ENCODE measurements at places on chromosomes 2 and 18. TPM values are rescaled to one million over a fixed set of nuclear protein-coding genes. Genes with fewer than 3 reads are reported as not detected.
A peak's percentile ranks its signal among the peaks of the same experiment; 100 is the strongest.

- H3K4me3 ChIP-seq, result no peak overlapping the region
- peaks cover 44% of the 10 kb centered on the region for H3K36me3 ChIP-seq
Observed at GRCh38 chr2:60899230-60899891, 18.0 kb downstream of the REL start.

GRCh38 chr2:54999182-54999581 is 51.1 kb downstream of the RTN4 start:
- peak overlapping the region; percentile 1 for H3K27ac ChIP-seq
- no peak for DNase-seq
- H3K4me3 ChIP-seq, result peak overlapping the region; percentile 45
- no peaks in the 10 kb centered on the region for H3K27me3 ChIP-seq
- peaks cover 18% of the 10 kb centered on the region for H3K4me1 ChIP-seq

GRCh38 chr2:44894058-44894457 is 47.4 kb upstream of the SIX3 start:
- H3K27me3 ChIP-seq, result no peaks in the 10 kb centered on the region
- no peaks in the 10 kb centered on the region for H3K36me3 ChIP-seq

DNA sequence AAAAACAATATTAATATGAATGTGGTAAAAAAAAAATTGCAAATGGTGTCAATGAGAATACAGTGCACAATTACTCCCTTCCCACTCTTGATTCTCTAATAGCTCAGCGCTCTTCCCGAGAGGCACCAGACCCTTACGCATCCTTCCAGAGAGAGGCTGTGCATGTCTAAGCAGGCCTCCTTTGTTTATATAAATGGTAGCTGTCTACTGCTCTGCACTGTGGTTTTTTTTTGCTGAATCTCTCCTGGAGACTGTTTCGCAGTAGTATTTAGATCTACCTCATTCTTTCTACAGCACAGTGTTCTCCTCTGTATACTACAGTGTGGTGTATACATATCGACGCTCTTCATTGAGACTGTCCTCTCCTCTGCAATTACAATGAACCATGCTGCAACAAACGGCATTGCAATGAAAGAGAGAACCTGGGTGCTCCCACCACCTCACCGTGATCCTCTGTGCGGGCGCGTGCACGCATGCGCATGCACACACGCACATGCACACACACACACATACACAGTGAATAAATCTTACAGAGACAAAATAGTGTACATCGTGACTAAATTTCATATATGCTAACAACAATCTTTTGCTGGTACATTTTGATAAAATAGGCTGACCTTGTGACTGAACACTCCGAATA is 19.4 kb downstream of the SEPTIN10 start:
- H3K36me3 ChIP-seq, result no peaks in the 10 kb centered on the region
- DNase-seq, result no peak
- H3K27me3 ChIP-seq, result no peaks in the 10 kb centered on the region
- no peak overlapping the region for H3K4me3 ChIP-seq
- H3K27ac ChIP-seq, result no peak overlapping the region
- peaks cover 16% of the 10 kb centered on the region for H3K4me1 ChIP-seq

The GPR35 gene
- 0.56 TPM for total RNA-seq

The DYNAP gene
- not detected for total RNA-seq

The PNKD gene
- total RNA-seq, result 45.1 TPM

DNA sequence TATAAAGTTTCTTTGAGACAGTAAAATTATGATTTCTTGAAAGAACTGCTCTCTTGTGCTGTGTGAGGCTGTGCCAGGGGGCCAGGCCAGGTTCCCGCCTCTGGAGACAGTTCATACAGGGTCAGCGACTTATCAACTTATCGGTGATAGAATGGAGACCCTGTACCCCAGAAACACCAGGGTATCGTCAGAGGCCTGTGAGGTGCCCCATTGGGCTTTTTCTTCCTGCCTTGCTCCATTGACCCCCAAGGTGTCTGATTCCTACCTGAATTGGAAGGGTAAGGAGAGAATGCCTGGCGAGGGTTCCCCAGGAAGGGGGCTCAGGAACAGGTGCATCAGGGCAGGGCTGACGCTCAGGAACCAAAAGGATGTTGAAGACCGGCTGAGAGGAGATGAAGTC is 4.3 kb downstream of the DLX1 start:
- no peak overlapping the region for H3K4me3 ChIP-seq
- H3K4me1 ChIP-seq, result peaks cover 6% of the 10 kb centered on the region
- no peak for DNase-seq

- no peak overlapping the region for H3K27ac ChIP-seq
- H3K27me3 ChIP-seq, result no peaks in the 10 kb centered on the region
- no peaks in the 10 kb centered on the region for H3K36me3 ChIP-seq
- no peak overlapping the region for H3K4me3 ChIP-seq
- no peaks in the 10 kb centered on the region for H3K4me1 ChIP-seq
- DNase-seq, result no peak
Observed at GRCh38 chr18:23635283-23636070, 27.2 kb downstream of the ANKRD29 start.

- H3K27ac ChIP-seq, result no peak overlapping the region
- H3K4me1 ChIP-seq, result no peaks in the 10 kb centered on the region
- no peak for DNase-seq
- H3K36me3 ChIP-seq, result no peaks in the 10 kb centered on the region
- no peaks in the 10 kb centered on the region for H3K27me3 ChIP-seq
Observed at GRCh38 chr2:72956936-72957335, 39.6 kb downstream of the EMX1 start.

- H3K27me3 ChIP-seq, result no peaks in the 10 kb centered on the region
- H3K36me3 ChIP-seq, result no peaks in the 10 kb centered on the region
- H3K4me1 ChIP-seq, result no peaks in the 10 kb centered on the region
- DNase-seq, result no peak
- no peak overlapping the region for H3K4me3 ChIP-seq
Observed at GRCh38 chr2:50395605-50396297, 636.2 kb downstream of the NRXN1 start.

GRCh38 chr2:181972431-181973170 is 13.1 kb upstream of the PPP1R1C start:
- no peaks in the 10 kb centered on the region for H3K4me1 ChIP-seq
- no peak overlapping the region for H3K27ac ChIP-seq
- H3K4me3 ChIP-seq, result no peak overlapping the region
- H3K36me3 ChIP-seq, result no peaks in the 10 kb centered on the region

The DSC3 gene
- total RNA-seq, result 1.8 TPM

DNA sequence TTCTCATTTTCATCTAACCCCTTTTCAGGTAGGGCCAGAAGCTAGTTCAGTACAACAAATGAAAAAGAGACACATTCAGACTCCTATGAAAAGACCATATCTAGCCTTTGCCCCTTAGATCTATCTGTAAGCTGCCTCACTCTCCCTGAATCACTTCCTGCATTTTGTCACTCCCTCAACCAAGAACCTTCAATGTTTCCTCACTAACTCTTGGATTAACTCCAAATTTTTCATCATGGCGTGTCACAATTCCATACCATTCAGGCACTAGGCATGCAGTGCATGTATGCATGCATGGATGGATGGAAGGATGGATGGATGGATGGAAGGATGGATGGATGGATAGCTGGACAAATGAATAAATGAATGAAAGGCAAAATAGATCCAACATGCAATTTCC is 356.9 kb downstream of the TNS1 start:
- H3K27ac ChIP-seq, result no peak overlapping the region
- no peaks in the 10 kb centered on the region for H3K27me3 ChIP-seq
- H3K4me3 ChIP-seq, result no peak overlapping the region
- DNase-seq, result no peak
- no peaks in the 10 kb centered on the region for H3K4me1 ChIP-seq
